ENCODE measurements at places on chromosomes 1 and 21.

GRCh38 chr1:17594690-17595601 lies 55.4 kb downstream of the ARHGEF10L start:
- DNase-seq: no peak

DNA sequence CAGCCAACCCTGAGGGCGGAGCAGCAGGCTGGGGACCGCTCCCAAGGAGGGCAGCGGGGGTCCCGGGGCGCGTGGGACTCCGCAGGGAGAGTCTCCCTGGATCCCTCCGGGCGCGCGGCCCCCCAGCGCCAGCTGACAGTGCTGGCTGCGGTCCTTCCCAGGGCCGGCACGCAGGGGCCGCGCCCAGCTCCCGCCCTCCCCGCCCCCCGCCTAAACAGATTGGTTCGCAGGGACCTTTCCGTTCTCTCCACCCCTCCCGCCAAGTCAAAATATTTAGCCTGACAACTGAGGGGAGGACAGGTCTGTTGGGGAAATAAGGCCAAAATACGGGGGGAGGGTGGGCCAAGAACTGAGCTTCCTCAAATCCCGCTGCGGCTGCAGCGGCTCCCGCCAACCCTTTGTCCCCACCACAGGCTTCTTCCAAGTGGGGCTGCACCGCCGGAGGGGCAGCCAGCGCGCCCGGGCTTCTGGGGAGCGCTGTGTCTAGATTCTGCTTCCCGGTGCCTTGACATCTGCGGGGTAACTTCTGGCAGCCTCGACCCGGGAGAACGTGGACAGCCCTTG lies at the start of gene INSRR:
INSRR (minus strand) TSS at position 159 of the 564 bp plus-strand sequence. CDS start 496 bp downstream, outside the sequence.
- no peak for DNase-seq

DNA sequence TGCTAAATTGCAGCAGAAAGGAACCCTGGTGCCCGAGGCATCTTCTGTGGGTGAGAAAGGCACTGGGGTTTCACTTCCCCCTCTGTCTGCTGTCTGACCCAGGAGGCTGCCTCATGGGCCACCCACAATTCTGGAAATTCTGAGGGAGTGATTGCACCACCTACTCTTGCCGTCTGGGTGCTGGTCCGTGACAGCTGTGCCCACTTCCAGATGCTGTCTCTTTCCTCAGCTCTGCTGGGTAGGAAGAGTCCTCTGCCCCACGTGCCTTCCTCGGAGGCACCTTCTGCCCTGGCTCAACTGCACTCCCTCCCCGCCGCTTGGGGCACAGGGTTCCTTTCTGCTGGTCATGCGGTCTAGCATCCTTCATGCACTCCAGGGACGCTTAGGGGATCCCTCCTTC lies 96.3 kb downstream of the ARHGEF10L start:
- no peak for DNase-seq

- DNase-seq: no peak
Observed at GRCh38 chr1:86430376-86430775, 6.4 kb downstream of the CLCA2 start.

GRCh38 chr1:84436876-84437655 lies 38.8 kb downstream of the DNASE2B start:
- no peak for DNase-seq

GRCh38 chr1:224929335-224930237 lies at the start of gene DNAH14:
Gene DNAH14 (plus strand): TSS chr1:224929675. CDS start chr1:224952703, 23,028 bp downstream.
- DNase-seq: no peak

- no peak for DNase-seq
Observed at GRCh38 chr1:231121533-231121932, 40.3 kb upstream of the TRIM67 start.

- no peak for DNase-seq
Observed at GRCh38 chr21:42858185-42858847, 21.0 kb downstream of the WDR4 start.

- no peak for DNase-seq
Observed at GRCh38 chr1:245561665-245562234, 407.0 kb downstream of the KIF26B start.
